Prostate gland (tissue), 2 donors: ENCODE measurements at places on chromosomes 3 and 15. TPM values are rescaled to one million over a fixed set of nuclear protein-coding genes. Genes with fewer than 3 reads are reported as not detected.

RTP4 gene
- 2.7 TPM for total RNA-seq

ATP13A4 gene
- total RNA-seq = not detected

CNTN4 gene
- total RNA-seq = 1.5 TPM

ACTRT3 gene
- total RNA-seq = 4.5 TPM

PSTPIP1 gene
- 7.0 TPM for total RNA-seq

WNT5A gene
- total RNA-seq = 9.5 TPM

PDZRN3 gene
- 80.9 TPM for total RNA-seq

LRRC31 gene
- total RNA-seq = 0.91 TPM

TAGLN3 gene
- total RNA-seq = 3.2 TPM

TRPC1 gene
- total RNA-seq = 8.1 TPM

- no peak overlapping the region for H3K4me3 ChIP-seq
- no peak overlapping the region for H3K27ac ChIP-seq
- no peaks in the 10 kb centered on the region for H3K36me3 ChIP-seq
These were observed 178.4 kb upstream of the CDIN1 start for GRCh38 chr15:36400936-36401585.

- no peaks in the 10 kb centered on the region for H3K36me3 ChIP-seq
- no peak for DNase-seq
- no peaks in the 10 kb centered on the region for H3K4me1 ChIP-seq
- no peaks in the 10 kb centered on the region for H3K27me3 ChIP-seq
- H3K27ac ChIP-seq = no peak overlapping the region
These were observed 66.6 kb upstream of the LARS2 start for GRCh38 chr3:45321607-45322391.

- peaks cover 42% of the 10 kb centered on the region for H3K4me1 ChIP-seq
- H3K36me3 ChIP-seq = no peaks in the 10 kb centered on the region
These were observed 116.3 kb downstream of the PDZRN3 start for GRCh38 chr3:73508330-73508954.

DNA sequence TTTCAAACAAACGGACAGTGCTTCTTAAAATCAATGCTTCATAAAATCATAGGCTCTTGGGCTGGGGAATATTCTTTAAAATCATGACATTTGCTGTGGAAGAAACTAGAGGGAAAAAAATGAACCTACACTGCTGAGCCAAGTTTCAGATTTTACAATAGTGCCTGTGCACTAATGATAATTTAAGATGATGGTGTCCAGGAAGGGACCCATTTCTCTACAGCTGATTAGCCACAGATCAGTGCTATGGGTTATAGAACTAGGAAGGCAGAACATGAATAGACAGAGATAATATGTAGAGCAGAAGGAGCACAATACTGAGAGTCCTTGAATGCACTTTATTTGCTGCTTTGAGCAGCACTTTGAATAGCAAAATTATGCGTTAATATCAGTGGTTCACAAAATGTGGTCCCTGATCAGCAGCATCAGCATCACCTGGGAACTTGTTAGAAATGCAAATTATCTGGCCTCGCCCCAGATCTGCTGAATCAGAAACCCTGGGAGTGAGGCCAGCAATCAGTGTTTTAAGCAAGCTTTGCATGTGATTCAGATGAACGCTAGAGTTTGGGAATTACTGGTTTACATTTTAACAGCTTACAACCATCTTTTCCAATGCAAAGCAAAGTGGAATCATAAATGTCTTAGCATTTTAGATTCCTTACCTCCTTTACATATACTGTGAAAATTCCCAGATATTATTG is 135.8 kb upstream of the ANKRD28 start:
- no peaks in the 10 kb centered on the region for H3K27me3 ChIP-seq
- H3K4me1 ChIP-seq = no peaks in the 10 kb centered on the region
- no peak overlapping the region for H3K27ac ChIP-seq
- H3K36me3 ChIP-seq = no peaks in the 10 kb centered on the region

GRCh38 chr15:31434588-31435260 is 108.1 kb downstream of the KLF13 start:
- H3K27ac ChIP-seq = peak overlapping the region; percentile 5
- peaks cover 6% of the 10 kb centered on the region for H3K4me1 ChIP-seq
- no peaks in the 10 kb centered on the region for H3K27me3 ChIP-seq
- DNase-seq = no peak
- no peak overlapping the region for H3K4me3 ChIP-seq
- no peaks in the 10 kb centered on the region for H3K36me3 ChIP-seq

GRCh38 chr15:40992241-40992741 is 39.0 kb downstream of the CHAC1 start:
- H3K4me3 ChIP-seq = no peak overlapping the region
- no peaks in the 10 kb centered on the region for H3K36me3 ChIP-seq
- H3K27me3 ChIP-seq = no peaks in the 10 kb centered on the region
- H3K27ac ChIP-seq = no peak overlapping the region
- DNase-seq = no peak

DNA sequence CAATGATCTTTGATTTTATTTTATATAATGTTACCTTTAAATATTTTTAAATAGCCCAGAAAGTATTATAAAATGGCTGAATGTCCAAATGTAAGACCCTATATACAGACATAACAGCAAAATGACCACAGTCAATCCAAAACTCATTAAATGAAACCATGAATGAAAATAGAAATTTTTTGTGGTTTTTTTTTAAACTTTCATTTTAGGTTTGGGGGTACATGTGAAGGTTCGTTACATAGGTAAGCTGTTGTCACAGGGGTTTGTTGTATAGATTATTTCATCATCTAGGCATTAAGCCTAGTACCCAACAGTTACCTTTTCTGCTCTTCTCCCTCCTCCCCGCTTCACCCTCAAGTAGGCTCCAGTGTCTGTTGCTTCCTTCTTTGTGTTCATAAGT is 108.8 kb downstream of the FAIM start:
- no peaks in the 10 kb centered on the region for H3K27me3 ChIP-seq
- DNase-seq = no peak
- H3K4me3 ChIP-seq = no peak overlapping the region
- H3K27ac ChIP-seq = no peak overlapping the region
- no peaks in the 10 kb centered on the region for H3K4me1 ChIP-seq

GRCh38 chr3:37725842-37726241 is 135.8 kb upstream of the CTDSPL start:
- H3K4me3 ChIP-seq = no peak overlapping the region
- H3K27me3 ChIP-seq = no peaks in the 10 kb centered on the region
- H3K36me3 ChIP-seq = no peaks in the 10 kb centered on the region
- H3K4me1 ChIP-seq = no peaks in the 10 kb centered on the region
- H3K27ac ChIP-seq = no peak overlapping the region

DNA sequence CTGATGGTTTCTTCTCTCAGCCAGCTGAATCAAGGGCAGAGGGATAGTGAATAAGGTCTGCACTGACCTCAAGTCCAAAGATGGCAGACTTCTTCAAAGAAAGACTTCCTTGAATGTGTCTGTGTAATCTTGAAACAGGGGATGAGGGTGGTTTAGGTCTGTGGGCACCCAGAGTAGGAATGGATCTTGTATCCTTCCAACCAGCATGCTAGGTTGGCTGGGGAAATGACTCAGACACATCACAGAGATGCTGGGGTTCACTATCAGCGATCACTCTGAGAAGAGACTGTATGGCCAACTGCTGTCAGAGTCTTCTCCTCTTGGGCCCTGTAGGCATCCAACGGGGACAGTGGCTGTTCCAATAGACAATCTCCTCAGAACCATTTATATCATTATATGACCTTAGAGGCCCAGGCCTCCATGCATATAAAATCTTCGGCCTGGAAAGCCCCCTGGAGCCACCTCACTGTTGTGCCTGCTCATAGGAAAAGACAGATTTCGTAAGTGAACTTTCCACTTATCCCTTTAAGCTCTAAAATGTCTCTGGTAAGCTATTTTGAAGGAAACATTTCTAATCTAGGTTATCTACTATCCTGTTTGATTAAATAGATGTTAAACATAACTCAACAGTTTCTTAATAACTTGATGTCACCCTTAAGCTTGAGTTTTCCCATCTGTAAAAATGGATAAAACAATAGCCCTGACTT is 58.5 kb downstream of the TIPARP start:
- DNase-seq = no peak
- H3K36me3 ChIP-seq = no peaks in the 10 kb centered on the region
- H3K4me3 ChIP-seq = no peak overlapping the region
- H3K4me1 ChIP-seq = no peaks in the 10 kb centered on the region
- no peak overlapping the region for H3K27ac ChIP-seq
- no peaks in the 10 kb centered on the region for H3K27me3 ChIP-seq

- H3K27ac ChIP-seq = no peak overlapping the region
- H3K36me3 ChIP-seq = no peaks in the 10 kb centered on the region
- no peak overlapping the region for H3K4me3 ChIP-seq
These were observed 15.2 kb downstream of the RFTN1 start for GRCh38 chr3:16498130-16498890.

GRCh38 chr3:67015702-67016484 is 17.8 kb downstream of the KBTBD8 start:
- H3K36me3 ChIP-seq = no peaks in the 10 kb centered on the region
- H3K27me3 ChIP-seq = no peaks in the 10 kb centered on the region
- no peak for DNase-seq
- no peak overlapping the region for H3K27ac ChIP-seq

GRCh38 chr3:59257506-59257905 is 207.7 kb upstream of the CFAP20DC start:
- no peaks in the 10 kb centered on the region for H3K27me3 ChIP-seq
- no peak for DNase-seq
- H3K27ac ChIP-seq = no peak overlapping the region
- H3K36me3 ChIP-seq = no peaks in the 10 kb centered on the region

GRCh38 chr15:60850903-60851302 is 372.0 kb upstream of the ICE2 start:
- no peaks in the 10 kb centered on the region for H3K4me1 ChIP-seq
- H3K36me3 ChIP-seq = no peaks in the 10 kb centered on the region
- H3K4me3 ChIP-seq = no peak overlapping the region
- H3K27me3 ChIP-seq = no peaks in the 10 kb centered on the region

- H3K4me1 ChIP-seq = no peaks in the 10 kb centered on the region
- H3K4me3 ChIP-seq = no peak overlapping the region
- DNase-seq = peak; percentile 43
- peak overlapping the region; percentile 53 for H3K27ac ChIP-seq
These were observed 36.3 kb upstream of the TSC22D2 start for GRCh38 chr3:150371741-150372254.

- no peaks in the 10 kb centered on the region for H3K36me3 ChIP-seq
- no peak for DNase-seq
- no peak overlapping the region for H3K27ac ChIP-seq
These were observed 67.3 kb upstream of the GLCE start for GRCh38 chr15:69093127-69093526.

- H3K27me3 ChIP-seq = no peaks in the 10 kb centered on the region
- no peaks in the 10 kb centered on the region for H3K36me3 ChIP-seq
- no peak for DNase-seq
- no peak overlapping the region for H3K27ac ChIP-seq
- H3K4me3 ChIP-seq = no peak overlapping the region
- no peaks in the 10 kb centered on the region for H3K4me1 ChIP-seq
These were observed 163.8 kb upstream of the RGMA start for GRCh38 chr15:93252780-93253179.

DNA sequence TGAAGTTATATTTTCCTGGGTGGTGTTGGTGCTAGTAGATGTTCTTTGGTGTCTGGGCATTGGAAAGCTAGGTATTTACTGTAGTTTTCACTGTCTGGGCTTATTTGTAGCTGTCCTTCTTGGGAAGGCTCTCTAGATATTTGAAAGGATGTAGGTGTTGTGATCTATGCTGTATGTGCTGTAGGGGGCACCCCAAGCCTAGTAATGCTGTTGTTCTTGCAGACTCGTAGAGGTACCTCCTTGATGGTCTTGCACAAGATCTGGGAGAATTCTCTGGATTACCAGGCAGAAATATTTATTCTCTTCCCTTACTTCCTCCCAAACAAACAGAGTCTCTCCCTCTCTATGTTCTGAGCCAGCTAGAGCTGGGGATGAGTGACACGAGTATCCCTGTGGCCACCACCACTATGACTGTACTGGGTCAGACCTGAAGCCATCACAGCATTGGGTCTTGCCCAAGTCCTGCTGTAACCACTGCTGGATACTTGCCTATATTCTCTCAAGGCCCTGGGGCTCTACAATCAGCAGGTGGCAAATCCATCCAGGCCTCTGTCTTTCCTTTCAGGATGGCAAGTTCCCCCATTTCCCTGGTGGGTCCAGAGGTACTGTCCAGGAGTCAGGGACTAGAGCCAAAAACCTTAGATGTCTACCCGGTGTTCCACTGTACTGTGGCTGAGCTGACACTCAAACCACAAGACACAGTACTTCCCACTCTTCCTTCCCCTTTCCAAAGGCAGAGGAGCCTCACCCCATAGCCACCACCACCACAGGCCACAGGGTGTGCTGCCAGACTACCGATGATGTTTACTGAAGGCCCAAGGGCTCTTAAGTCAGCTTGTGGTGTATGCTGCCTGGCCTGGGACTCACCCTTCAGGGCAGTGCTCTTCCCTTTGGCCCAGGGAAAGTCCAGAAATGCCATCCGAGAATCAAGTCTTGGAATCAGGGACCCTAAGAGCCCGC is 195.2 kb upstream of the DPPA4 start:
- no peak overlapping the region for H3K27ac ChIP-seq
- H3K4me1 ChIP-seq = no peaks in the 10 kb centered on the region
- H3K4me3 ChIP-seq = no peak overlapping the region

DNA sequence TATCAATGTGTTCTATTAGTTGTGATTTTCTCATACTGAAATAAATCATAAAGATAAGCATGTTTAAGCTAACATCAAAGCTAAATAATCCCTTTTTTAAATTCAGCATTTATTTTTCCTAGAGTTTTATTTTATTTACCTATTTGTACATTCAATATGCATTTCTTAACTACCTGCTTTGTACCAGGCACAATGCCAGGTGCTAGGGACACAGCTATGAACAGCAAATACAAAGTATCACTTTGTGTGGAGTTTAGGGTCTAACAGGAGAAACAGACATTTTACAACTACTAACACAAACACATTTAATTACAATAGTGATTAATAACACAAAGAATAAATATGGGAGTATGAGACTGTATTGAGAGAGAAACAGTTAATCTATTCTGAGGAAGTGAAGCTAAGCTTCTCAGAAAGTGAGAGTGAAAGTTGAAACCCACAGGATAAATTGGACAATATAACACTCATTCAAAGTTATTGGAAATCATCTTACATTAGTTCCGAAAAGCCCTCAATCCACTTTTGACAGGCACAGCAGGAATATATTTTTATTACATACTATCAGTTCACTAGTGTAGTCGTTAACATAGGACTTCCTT is 159.6 kb downstream of the GBE1 start:
- no peaks in the 10 kb centered on the region for H3K27me3 ChIP-seq
- no peak overlapping the region for H3K4me3 ChIP-seq
- H3K4me1 ChIP-seq = no peaks in the 10 kb centered on the region
- H3K36me3 ChIP-seq = no peaks in the 10 kb centered on the region
- no peak overlapping the region for H3K27ac ChIP-seq
- DNase-seq = no peak

DNA sequence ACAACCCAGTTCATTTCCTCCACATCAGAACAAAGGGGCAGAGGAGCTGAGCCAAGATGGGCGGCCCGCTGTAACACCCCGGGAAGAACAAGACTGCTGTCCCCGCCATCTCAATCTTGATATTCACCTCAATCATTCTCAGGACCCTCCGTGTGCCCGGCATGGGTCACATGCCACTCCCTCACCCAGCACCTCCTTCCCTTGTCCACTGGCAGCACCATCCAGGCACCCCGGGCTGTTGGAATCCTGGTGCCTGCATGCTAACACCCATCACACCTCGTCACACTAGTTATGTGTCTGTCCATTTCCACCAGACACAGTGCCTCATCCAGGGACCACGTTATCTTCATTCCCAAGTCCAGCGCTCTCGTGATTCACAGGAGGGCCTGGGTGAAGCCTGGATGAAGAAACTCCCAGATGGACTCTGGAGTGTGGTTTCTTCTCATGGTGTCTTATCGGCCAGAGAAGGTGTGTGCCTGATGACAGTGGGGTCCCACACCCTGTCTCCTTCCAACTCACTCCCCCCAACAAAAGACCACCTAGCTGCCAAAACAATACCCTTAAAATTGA is 16.7 kb downstream of the MEGF11 start:
- no peaks in the 10 kb centered on the region for H3K36me3 ChIP-seq
- peaks cover 2% of the 10 kb centered on the region for H3K27me3 ChIP-seq

- no peak overlapping the region for H3K27ac ChIP-seq
- H3K4me1 ChIP-seq = no peaks in the 10 kb centered on the region
- DNase-seq = no peak
These were observed 19.3 kb downstream of the SFMBT1 start for GRCh38 chr3:53026382-53027162.
